Melanocyte of skin (primary cell): ENCODE measurements at places on chromosomes 4 and X. TPM values are rescaled to one million over a fixed set of nuclear protein-coding genes. Genes with fewer than 3 reads are reported as not detected.

Gene HOPX
- total RNA-seq = not detected in 2 replicates

Gene SSX3
- total RNA-seq = not detected in 2 replicates

Gene F8
- 1.3 and 3.1 TPM in 2 replicates for total RNA-seq

Gene NAP1L3
- 3.8 and 5.1 TPM in 2 replicates for total RNA-seq

Gene TMEM255A
- 10.5 and 18.6 TPM in 2 replicates for total RNA-seq

Gene MID1
- total RNA-seq = 31.3 and 75.2 TPM in 2 replicates

Gene TMEM154
- total RNA-seq = 1.0 and 1.5 TPM in 2 replicates

Gene GAGE2A
- total RNA-seq = not detected in 2 replicates

Gene TMEM156
- not detected in 2 replicates for total RNA-seq

Gene RLIM
- total RNA-seq = 42.0 and 70.2 TPM in 2 replicates

Gene ASMT
- not detected in 2 replicates for total RNA-seq

Gene CITED1
- total RNA-seq = 25.1 and 30.9 TPM in 2 replicates

Gene HHIP
- total RNA-seq = under 0.01 TPM in 2 replicates

Gene MAGEA1
- total RNA-seq = not detected in 2 replicates

Gene UGT2A3
- total RNA-seq = not detected in 2 replicates

Gene F9
- total RNA-seq = not detected in 2 replicates

Gene RBMX
- 116 and 166 TPM in 2 replicates for total RNA-seq

Gene MAGEB10
- not detected in 2 replicates for total RNA-seq

Gene CDX4
- not detected in 2 replicates for total RNA-seq

Gene EDA2R
- 2.0 and 4.0 TPM in 2 replicates for total RNA-seq

Gene PROM1
- 1.00 and 2.3 TPM in 2 replicates for total RNA-seq

Gene TMSB15C
- total RNA-seq = 3.4 and 3.6 TPM in 2 replicates

Gene ADAM29
- not detected in 2 replicates for total RNA-seq

Gene ENPEP
- not detected in 2 replicates for total RNA-seq

Gene CSAG3
- total RNA-seq = not detected in 2 replicates

Gene FGF2
- 2.1 and 3.3 TPM in 2 replicates for total RNA-seq

Gene IGSF1
- total RNA-seq = not detected in 2 replicates

Gene KIT
- 42.2 and 44.0 TPM in 2 replicates for total RNA-seq

Gene CLDN34
- not detected in 2 replicates for total RNA-seq

Gene DGAT2L6
- not detected in 2 replicates for total RNA-seq

Gene BCORL1
- total RNA-seq = 2.1 and 2.2 TPM in 2 replicates

Gene LRAT
- total RNA-seq = 0.31 and 0.33 TPM in 2 replicates

Gene PCDH10
- 0.69 and 1.1 TPM in 2 replicates for total RNA-seq

Gene TLR10
- total RNA-seq = 0.15 TPM in 1 of 2 replicates, not detected in the other

Gene BMX
- total RNA-seq = 0.15 TPM in 1 of 2 replicates, not detected in the other

Gene ACE2
- not detected in 2 replicates for total RNA-seq

Gene F8A2
- total RNA-seq = not detected in 2 replicates

Gene MAGEA10
- not detected in 2 replicates for total RNA-seq
